ENCODE measurements at places on chromosomes 3 and 15.
A peak's percentile ranks its signal among the peaks of the same experiment; 100 is the strongest.

DNA sequence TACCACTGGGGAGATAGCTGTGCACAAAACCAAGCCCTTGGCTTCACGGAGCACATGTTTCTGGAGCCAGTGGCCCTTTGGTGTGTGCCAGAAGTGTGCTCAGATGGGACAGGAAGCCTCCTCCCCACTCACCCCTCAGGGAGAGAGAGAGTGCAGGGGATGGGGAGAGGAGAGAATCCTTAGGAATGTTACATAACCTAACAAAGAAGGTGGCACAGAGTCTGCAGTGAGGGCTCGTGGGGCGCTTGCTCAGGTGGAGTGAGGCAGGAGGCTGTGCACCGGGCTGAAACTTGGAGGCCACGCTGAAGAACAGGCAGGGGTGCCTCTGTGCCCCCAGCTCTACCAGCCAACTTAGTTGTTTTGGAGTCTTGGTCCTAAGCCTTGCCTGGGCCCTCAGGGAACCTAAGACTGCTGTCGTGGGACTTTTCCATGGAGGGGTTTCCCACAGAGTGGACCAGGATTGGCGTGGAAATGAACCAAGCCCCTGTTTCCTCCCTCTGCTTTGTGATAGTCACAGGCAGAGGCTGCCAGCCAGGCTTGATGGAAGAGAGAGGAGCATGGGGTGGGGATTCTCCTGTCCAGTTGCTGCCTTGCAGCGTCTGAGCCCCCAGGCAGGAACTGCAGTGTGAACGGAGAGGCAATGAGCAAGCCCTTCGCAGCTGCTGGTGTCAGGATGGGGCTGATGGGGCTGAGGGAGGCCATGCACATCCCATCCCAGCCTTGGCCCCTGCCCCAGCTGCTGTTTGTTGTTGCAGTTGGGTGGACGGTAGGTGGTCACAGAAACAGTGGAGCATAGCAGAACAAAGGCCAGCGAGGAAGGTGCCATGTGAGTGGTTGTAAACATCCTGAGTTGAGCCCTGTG lies 32.7 kb downstream of the PDIA5 start:
- no peak for DNase-seq

- no peak for DNase-seq
Observed at GRCh38 chr3:121096953-121097352, 188.9 kb downstream of the STXBP5L start.

- DNase-seq, result no peak
Observed at GRCh38 chr3:111979434-111980038, 710 bp downstream of the ABHD10 start.

- DNase-seq, result peak; percentile 69
Observed at GRCh38 chr15:75666823-75667501, 19.2 kb downstream of the SNX33 start.

GRCh38 chr3:6452974-6453373 lies 407.9 kb upstream of the GRM7 start:
- DNase-seq, result no peak

- DNase-seq, result no peak
Observed at GRCh38 chr3:45923755-45924154, 19.5 kb upstream of the CXCR6 start.

GRCh38 chr3:10411598-10412332 lies 90.9 kb upstream of the SEC13 start:
- DNase-seq, result no peak

GRCh38 chr3:197784019-197784585 lies 7.0 kb upstream of the LRCH3 start:
- no peak for DNase-seq

DNA sequence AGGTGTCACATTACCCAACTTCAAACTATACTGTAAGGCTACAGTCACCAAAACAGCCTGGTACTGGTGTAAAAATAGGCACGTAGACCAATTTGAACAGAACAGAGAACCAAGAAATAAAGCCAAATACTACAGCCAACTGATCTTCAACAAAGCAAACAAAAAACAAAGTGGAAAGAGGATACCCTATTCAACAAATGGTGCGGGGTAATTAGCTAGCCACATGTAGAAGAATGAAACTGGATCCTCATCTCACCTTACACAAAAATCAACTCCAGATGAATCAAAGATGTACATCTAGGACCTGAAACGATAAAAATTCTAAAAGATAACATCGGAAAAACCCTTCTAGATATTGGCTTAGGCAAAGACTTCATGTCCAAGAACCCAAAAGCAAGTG lies 13.1 kb downstream of the PEAK1 start:
- DNase-seq, result no peak

- peak; percentile 20 for DNase-seq
Observed at GRCh38 chr3:186307594-186308221, 54.3 kb downstream of the DGKG start.

- DNase-seq, result no peak
Observed at GRCh38 chr3:70984776-70985482, 598.6 kb downstream of the FOXP1 start.

DNA sequence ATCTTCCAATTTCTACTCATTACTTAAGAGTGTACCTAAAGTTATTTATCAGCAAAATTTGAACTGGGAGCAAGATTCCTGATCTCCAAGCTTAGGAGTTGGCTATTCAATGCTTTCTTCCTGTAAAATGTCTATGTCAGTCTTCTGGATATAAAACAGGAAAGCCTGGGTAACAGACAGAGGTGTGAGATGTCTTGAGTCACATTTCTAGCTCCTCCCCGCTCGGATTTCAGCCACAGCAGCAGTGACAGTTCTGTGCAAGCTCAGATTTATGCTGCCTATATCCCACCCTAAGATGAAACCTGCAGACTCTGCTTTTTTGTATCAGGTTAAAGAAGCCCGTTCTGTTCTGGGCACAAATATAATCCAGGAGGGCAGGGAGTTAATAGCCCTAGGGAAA lies 2.1 kb upstream of the ARMC8 start:
- no peak for DNase-seq

DNA sequence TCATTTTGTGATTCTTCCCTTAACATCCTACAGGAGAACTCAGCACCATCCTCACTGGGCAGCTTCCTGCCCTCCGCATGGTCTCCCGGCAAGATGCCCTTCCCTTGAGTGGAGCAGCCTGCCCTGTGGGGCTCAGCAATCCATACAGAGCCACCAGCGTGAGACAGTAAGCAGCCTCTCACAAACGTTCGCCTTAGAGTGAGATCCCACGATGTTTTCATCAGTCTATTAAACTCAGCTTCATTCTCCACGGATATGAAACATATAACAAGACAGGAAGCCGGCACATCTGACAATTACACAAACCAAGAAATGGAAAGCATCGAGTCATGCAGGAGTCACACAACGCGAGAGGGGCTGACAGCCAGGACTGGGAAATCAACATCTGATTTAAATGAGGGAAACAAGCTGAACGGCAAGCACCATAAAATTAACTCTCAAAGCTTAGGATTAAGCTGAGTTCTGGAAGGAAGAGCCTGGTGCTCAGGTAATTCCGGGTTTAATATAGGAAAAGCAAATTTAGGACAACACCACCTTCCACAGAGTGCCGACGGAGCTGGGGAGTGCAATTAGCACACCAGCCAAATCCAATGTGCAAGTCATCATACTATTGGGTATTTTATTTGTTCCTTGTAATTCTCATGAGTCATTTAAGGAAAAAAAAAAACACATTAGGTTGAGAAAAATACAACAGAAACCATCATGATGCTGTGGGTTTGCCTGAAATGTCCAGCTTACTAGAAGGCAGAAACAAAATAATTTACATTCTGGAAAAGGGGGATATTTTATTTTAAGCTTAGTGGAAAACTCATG lies 272.0 kb downstream of the OCA2 start:
- no peak for DNase-seq

DNA sequence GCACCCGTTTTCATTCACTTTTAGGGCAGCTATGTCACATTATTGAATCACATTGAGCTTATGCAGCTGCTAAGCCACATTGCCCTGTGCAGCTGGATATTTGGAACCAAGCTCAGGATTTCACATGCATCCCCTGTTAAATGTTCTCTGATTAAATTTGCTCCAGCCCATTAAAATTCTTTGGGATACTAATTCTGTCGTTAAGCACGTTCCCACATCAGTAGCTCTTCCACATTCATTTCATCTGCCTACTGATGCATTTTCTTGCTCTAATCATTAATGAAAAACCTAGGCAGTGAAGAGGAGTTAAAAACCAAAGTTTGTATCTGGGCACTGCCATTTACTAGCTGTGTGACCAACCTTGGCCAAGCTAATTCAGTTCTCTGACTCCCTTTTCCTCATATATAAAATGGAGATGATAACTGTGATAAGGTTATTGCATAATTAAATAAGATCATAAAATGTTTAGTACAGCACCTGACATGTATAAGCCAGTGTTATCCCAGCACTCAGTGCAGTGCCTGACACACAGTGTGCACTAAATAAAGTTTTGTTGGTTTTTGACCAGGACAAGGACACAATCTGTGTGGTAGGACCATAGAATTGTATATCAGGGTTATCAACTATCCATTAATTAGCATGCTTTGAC lies 222.2 kb upstream of the ATP11B start:
- no peak for DNase-seq

GRCh38 chr15:51917493-51917892 lies 54.1 kb downstream of the LEO1 start:
- no peak for DNase-seq

GRCh38 chr3:87336761-87337160 lies 60.4 kb upstream of the POU1F1 start:
- DNase-seq, result no peak

GRCh38 chr15:84599906-84600305 lies 903 bp upstream of the ZSCAN2 start:
- no peak for DNase-seq

GRCh38 chr3:95810462-95810861 lies 1003.9 kb upstream of the EPHA6 start:
- no peak for DNase-seq

- no peak for DNase-seq
Observed at GRCh38 chr15:89912145-89912673, 543 bp downstream of the ARPIN start.

DNA sequence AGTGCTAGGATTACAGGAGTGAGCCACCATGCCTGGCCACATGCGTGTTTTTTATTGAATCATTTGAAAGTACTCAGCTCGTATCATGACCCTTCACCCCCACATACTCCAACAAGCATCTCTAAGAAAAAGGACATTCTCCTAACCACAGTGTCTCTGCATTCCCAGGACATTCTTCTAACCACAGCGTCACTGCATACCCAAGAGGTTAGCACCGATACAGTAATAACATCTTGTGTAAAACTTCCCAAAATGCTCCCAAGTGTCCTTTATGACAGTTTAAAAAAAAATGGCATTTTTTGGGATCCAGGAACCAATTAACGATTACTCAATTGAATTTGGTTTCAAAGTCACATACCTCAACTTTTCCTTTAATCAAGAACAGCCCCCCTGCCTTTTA lies 39.6 kb downstream of the FLNB start:
- DNase-seq, result no peak

DNA sequence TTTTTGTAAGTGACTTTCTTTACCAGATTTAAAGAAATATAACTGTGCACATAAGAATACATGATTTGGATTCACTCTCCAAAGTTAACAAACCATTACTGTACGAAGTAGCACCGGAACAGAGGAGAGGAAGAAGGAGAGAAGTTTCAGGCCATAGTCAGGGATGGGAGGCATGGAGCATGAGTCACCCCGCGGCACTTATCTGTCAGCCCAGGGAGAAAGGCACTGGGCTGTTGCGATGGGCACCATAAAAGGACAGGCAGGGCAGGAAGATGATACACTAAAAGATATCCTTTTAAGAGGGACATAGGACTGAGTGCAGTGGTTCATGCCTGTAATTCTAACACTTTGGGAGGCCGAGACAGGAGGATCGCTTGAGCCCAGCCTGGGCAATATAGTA lies 37.0 kb downstream of the TTC23 start:
- no peak for DNase-seq

DNA sequence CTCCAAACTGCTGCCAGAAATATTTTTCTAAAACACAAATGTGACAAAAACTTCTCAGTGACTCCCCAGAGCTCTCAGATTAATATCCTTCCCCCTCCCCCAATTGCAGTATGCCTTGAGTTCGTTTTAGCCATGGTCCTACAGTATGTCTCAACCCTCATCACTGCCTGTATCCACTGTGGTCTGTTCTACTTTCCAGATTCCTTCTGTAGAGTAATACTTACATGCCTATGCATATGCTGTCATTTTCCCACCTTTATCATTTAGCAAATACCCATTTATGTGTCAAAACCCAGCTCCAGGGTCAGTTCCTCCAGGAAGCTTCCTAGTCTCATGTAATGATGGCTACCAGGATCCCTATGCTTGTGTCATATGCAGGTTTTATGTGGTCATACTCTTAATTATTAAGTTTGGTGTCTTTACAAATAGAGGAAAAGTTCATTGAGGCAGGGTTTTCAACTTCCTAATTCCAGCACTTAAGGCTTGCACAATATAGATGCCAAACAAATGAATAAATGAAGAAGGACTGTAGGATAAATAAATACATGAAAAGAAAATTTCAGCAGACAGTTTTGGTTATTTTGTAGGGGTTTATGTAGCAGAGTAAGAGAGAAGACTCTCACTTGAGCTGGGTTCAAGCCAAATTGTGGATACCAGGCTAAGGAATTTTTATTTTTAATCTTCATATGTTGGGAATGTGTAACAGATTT lies 170.8 kb downstream of the ALCAM start:
- no peak for DNase-seq

GRCh38 chr3:34683851-34684250 lies 885.4 kb downstream of the PDCD6IP start:
- no peak for DNase-seq

DNA sequence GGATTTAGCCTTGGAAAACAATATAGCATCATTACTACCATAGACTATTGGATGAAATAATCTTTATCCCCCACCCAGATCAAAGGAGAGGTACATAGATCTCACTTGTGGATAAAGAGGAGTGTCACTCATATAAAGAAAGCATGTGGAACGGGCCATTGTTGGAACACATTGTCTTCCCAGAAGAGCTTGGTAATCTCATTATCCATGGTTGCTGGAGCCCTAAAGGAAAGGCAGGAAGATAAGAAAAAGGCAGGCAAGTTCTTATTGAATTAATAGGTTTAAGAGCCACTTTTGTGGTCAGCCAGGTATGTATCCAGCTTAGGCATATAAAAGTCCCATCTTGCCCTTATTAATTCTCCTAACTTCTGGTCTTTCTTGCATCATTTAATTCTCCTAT lies 659.1 kb downstream of the GRM7 start:
- no peak for DNase-seq

- no peak for DNase-seq
Observed at GRCh38 chr15:98794211-98794610, 145.9 kb downstream of the IGF1R start.

GRCh38 chr3:38029400-38030125 lies at the start of gene PLCD1:
TSS of gene PLCD1 (minus strand) at chr3:38029642. CDS start at chr3:38029539, 103 bp downstream.
- no peak for DNase-seq

DNA sequence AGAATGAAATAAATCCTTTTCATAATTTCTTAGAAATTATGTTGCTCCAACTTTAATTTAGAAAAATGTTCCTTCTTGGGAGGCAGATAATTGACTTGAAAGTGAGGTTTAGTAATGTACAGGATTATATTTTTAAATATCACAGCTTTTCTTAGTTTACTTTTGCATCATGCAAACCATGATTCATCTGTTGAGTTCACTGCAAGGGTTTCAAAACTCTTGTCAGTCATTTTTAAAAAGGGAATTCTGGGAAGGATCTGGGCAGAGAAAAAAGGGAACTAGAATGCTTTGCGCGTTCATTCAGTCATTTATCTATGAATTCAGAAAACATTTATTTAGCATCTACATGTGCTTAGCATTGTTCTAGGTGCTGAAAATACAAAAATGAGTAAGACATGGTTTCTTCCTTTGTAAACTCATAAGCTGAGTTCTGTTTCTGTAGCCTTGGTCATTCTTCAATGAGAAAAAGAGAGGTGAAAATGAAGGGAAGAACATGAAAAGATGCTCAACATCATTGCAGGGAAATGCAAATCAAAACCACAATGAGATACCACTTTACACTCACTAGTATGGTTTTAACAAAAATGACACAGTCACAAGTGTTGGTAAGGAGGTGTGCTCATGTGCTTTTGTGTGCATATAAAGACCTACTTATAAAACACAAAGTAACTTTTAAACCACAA lies 209.1 kb downstream of the NR1D2 start:
- no peak for DNase-seq

Measured in retinal pigment epithelial cell (primary cell).